ENCODE measurements at places on chromosomes 2 and 18. TPM values are rescaled to one million over a fixed set of nuclear protein-coding genes. Genes with fewer than 3 reads are reported as not detected.

Gene UGT1A5
- not detected for total RNA-seq

Gene MALL
- 4.4 TPM for total RNA-seq

Gene CD207
- not detected for total RNA-seq

Gene CLIP4
- total RNA-seq: 124 TPM

- DNase-seq: no peak
Observed at GRCh38 chr18:69590150-69590549, 189.5 kb downstream of the DOK6 start.

- DNase-seq: no peak
Observed at GRCh38 chr2:226623587-226624368, 175.8 kb downstream of the IRS1 start.

- no peak for DNase-seq
Observed at GRCh38 chr2:64711252-64711800, 57.6 kb upstream of the SERTAD2 start.

DNA sequence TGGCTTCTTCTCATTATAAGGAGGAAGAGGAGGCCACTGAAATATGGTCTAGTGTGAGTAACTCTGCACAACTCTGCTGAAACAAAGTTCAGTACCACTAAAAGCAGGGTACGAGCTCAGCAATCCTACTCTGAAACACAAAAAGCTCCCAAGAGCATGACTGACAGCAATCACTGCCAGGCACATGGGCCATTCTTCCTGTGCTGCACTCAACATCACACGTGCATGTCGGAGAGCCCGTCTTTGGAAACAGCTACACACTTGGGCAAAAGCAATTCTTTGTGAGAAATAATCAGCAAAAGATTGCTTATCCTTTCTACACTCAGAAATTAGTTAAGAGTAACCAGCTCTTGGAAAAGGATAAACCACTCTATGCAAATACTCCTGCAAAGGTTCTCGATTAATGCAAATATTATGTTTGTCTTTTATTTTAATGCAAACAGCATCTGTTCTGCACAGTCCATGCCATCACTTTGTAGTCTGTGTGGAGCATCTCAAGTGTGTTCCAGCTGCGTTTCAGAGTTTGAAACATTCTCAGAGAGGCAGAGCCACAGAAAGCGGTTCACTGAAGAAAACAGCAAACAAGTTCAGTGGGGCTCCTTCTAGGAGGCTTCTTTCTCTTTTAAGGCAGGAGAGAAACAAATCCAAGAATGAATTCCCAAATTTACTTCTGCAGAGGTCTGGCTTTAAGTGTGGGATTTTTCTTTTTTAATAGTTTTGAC is 145.0 kb downstream of the HDAC4 start:
- no peak for DNase-seq
